Activated T-helper 1 cell treated with anti-CD3 and anti-CD28 coated beads, Interleukin-2, amount 50 U/mL, for 16 hours (primary cell): ENCODE measurements at places on chromosomes 12 and 14.

DNA sequence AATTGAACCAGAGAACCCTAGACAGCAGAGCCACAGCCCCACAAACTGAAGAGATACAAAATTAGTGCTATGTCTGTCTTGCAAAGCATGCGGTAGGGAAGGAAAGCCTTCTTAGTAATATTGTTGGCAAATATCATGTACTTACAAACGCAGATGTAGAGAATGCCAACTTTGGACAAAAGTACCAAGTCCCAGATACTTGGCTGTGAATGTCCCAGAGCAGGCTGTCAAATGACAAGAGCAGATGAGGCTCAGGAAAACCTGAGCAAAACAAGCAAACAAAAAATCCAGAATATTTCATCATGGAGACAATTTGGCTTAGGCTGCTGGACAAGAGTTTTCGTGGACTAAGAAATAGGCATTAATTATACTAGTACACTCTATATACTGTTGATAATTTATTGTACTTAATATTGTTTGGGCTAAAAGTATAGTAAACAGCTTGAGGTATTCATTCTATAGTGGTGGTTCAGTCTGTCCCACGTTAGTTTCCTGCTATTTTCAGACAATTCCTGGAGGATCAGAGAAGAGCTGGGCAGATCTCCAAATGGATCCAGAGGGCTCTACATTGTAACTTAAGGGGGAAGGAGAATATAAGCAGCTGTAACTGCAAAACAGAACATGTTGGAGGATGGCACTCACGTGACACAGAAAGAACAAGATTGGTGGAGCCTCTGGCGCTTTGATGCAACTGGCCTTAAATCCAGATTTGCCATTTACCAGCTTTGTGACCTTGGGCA lies 329.8 kb downstream of the ATP23 start:
- no peak for DNase-seq

DNA sequence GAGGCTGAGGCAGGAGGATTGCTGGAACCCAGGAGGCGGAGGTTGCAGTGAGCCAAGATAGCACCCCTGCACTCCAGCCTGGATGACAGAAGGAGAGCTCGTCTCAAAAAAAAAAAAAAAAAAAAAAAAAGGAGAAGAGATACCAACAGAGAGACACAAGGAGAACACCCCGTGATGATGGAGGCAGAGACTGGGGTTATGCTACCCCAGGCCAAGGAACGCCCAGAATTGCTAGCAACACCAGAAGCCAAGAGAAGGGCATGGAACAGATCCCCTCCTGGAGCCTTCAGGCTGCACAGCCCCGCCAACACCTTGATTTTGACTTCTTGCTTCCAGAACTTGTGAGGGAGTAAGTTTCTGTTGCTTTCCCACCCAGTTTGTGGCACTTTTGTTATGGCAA lies 148.0 kb upstream of the FOXN3 start:
- no peak for DNase-seq

- no peak for DNase-seq
Measured at GRCh38 chr14:103521951-103522563, 573 bp downstream of the CKB start.

GRCh38 chr14:76097547-76097946 lies 54.2 kb upstream of the GPATCH2L start:
- no peak for DNase-seq

GRCh38 chr12:79250186-79250585 lies 385.6 kb downstream of the SYT1 start:
- no peak for DNase-seq

GRCh38 chr12:50061171-50061570 lies 3.8 kb downstream of the ASIC1 start:
- DNase-seq, result no peak

- DNase-seq, result no peak
Measured at GRCh38 chr14:72549026-72549425, 344.9 kb downstream of the DPF3 start.

GRCh38 chr12:71159264-71159663 lies 1.5 kb upstream of the TSPAN8 start:
- no peak for DNase-seq

- DNase-seq, result peak; percentile 63
Measured at GRCh38 chr12:11648514-11649412, 711 bp upstream of the ETV6 start.

- no peak for DNase-seq
Measured at GRCh38 chr14:101595887-101596721, 34.8 kb downstream of the DIO3 start.

DNA sequence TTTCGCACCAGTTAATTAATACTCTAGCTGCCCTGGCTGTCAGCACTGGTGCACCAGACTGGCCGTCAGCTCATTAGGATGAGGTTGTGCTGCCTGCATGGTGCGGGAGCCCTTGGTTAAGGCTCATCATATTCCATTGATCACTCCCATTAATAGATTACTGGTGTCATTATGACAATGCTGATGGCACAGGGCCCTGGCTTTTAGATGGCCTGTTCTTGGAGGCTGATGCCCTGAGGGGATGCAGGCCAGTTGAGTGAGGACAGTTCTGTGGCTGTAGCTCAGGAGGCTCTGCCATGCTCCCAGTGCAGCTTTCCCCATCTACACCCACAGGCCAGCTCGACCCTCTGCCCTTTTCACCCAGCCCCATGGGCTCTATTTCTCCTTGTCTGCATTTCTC lies 126.6 kb downstream of the PRMT8 start:
- no peak for DNase-seq

GRCh38 chr12:108310489-108310888 lies 28.6 kb downstream of the CMKLR1 start:
- DNase-seq, result no peak

DNA sequence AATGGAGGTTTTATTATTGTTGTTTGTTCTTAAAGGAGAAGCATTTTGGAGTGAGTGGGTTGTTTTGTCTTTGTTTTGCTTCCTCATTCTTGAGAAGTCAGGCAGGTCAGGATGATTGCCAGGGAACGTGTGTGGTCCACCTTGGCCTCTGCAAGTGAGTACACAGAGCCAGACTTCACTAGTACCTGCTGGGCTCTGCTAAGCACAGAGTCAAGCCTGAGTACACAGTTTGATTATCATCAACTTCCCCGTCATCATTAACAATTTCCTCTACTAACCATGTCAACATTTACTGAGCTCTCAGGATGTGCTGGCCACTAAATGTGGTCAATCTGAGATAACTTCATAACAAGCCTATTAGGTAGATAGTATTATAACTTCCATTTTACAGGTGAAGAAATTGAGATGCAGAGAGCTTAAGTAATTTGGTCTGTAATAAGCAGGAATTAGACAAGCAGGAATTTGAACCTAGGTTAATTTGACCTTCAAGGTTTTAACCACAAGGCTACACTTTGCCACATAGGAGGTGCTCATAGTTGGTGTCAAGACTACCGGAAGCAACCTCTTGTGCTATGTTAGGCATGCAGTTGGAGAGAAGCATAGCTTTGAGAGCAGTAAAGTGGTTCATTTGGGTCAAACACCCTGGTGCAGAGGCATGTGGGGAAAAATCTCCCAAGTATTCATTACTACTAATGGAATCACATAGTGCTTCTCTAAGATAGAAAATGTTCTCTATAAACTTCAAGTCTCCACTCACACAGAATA lies 178.3 kb downstream of the NUAK1 start:
- DNase-seq, result no peak

DNA sequence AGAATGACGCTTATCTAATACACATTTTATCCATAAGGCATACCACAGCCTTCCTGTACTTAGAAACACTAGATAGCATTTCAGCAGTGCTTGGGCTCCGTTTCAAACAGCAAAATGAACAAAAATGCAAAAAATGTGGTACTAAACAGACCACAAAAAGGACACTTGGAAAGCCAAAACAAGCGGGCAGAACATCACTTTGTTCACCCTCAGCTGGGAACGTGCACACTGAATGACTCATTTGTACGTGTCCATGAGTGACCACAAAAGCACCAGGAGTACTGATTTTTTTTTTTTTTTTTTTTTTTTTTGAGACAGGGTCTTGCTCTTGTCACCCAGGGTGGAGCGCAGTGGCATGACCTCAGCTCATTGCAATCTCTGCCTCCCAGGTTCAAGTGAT lies 8.9 kb upstream of the FOXN3 start:
- DNase-seq, result no peak

DNA sequence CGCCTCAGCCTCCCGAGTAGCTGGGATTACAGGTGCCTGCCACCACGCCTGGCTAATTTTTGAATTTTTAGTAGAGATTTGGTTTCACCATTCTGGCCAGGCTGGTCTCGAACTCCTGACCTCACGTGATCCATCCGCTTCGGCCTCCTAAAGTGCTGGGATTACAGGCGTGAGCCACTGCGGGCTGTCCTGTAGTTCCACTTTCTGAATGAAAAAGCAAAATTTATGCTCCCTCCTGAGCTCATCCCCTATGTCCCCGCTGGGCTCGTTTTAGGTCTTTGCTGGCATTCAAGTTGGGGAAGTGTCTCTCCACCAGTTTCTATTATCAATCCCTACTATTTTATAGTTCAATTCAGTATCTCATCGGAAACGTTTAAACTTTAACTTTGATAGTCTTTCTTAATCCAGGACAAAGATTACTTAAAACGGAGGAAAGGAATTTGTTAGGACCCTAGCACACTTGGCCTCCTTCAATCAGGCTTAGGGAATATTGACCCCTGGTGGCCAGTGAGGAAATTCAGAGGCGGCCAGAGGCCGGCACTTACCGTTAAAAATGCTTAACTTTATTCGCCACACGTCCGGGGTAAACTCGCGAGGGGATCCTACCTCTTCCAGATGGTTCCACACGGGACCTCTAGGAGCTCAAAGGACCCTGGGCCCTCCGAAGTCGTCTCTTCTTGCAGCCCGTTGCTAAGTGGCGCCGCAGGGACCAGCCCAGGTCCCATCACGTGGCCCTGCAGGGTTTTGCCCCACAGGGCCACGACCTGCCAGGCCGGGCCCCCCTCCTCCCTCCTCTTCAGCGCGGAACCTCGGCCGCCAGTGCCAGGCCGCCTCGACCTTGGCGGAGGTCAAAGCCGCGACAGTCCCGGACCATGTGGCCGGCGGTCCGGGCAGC lies 11.4 kb upstream of the DNAL1 start:
- peak; percentile 21 for DNase-seq

- DNase-seq, result no peak
Measured at GRCh38 chr12:53947743-53948142, 7.0 kb upstream of the HOXC12 start.

- no peak for DNase-seq
Measured at GRCh38 chr12:124088217-124088907, 115.3 kb downstream of the ZNF664 start.

DNA sequence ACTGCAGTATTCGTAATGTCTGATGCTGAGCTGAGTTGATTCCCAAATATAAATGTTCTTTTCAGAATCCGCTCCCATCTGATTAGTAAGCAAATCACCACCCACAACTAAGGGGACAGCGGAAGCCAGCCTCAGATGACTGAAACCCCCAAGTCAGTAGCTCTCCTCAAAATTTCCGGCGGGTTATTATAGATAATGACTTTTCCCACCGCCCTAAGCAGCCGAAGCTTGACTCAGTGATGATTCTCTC lies 469 bp upstream of the LRFN5 start:
- DNase-seq, result no peak

DNA sequence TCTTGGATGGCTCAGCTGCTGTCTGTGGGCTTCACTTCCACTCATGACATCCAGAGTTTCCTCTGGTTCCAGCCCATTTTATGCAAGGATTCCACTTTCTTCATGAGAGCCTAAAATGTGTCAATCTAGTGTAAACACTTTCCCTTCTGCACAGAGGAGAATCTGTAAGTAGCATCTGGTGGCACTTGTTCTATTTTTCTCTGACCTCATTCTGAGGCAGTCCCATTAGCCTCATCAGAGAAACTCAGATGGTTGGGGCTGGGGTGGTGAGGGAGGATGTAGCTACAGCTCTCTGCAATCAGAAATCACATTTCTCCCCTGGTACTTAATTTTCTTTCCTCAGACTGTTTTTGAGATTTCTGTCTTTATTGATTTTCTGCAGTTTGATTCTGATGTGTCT lies 81.6 kb downstream of the PRMT8 start:
- DNase-seq, result no peak

GRCh38 chr12:49866859-49867569 lies 24.1 kb upstream of the BCDIN3D start:
- peak; percentile 56 for DNase-seq

DNA sequence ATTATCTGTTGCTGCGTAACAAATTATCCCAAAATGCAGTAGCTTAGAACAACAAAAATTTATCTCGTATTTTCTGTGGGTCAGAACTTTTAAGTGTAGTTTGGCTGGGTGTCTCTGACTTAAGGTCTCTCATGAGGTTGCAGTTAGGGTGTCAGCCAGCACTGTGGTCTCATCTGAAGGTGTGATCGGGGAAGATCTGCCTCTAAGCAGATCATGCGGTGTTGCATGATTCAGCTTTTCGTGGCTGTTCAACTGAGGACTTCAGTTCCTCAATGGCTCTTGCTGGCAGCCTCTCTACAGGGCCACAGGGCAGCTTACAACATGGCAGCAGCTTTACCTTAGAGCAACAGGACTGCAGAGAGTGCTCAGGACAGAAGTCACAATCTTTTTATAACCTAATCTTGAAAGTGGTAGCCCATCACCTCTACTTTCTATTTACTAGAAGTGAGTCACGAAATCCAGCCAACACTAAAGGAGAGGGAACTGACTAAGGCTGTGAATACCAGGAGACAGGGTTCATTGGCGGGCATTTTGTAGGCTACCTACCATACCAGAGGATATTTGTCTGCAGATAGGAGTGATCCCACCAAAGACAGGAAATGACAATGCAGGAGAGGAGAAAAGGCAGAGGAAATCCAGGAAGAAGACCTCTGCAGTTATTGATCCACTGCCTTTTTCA lies 1.8 kb upstream of the TMPRSS12 start:
- no peak for DNase-seq

- no peak for DNase-seq
Measured at GRCh38 chr12:79687711-79688260, 3.0 kb downstream of the PAWR start.

DNA sequence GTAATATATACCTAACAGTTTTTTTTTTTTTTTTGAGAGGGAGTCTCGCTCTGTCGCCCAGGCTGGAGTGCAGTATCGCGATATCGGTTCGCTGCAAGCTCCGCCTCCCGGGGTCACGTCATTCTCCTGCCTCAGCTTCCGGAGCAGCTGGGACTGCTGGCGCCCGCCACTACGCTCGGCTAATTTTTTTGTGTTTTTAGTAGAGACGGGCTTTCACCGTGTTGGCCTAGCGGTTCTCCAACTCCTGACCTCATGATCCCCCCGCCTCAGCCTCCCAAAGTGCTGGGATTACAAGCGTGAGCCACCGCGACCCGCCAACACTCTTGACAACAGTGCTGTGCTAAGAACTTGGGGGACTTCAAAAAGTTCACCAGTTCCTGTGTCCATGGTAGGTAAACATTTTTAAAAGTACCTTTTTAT lies 63.5 kb downstream of the FOXG1 start:
- DNase-seq, result no peak

- DNase-seq, result no peak
Measured at GRCh38 chr12:3698218-3698974, 54.5 kb downstream of the CRACR2A start.

DNA sequence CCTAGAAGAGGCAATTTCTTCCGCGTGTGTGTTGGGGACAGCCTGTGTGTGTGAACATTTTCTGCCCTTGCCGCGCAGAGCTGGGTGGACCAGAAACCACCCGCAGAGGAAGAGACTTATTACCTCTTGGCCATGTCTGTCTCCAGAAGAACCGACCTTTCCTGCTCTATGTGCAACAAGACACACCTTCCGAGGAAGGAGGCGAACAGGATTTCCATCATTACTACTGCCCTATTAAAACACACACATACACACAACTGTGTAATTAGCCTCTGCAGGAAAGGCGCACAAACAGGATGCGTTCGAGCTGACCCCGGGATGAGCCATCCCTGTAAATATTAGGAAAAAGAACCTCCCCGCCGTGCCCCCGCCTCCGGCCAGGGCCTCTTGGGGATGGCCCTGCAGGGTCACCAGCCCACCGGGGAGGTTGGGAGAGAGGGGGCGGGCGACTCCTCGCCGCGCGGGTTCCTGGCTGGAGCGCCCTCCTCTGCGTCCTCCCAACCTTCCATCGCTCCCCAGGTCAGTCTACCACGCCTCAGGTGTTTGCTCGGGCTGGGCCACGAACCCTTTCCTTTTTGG lies 484 bp upstream of the PRKCH start:
- no peak for DNase-seq
